GM12892 (cell line): ENCODE measurements at places on chromosomes 5 and 9.

DNA sequence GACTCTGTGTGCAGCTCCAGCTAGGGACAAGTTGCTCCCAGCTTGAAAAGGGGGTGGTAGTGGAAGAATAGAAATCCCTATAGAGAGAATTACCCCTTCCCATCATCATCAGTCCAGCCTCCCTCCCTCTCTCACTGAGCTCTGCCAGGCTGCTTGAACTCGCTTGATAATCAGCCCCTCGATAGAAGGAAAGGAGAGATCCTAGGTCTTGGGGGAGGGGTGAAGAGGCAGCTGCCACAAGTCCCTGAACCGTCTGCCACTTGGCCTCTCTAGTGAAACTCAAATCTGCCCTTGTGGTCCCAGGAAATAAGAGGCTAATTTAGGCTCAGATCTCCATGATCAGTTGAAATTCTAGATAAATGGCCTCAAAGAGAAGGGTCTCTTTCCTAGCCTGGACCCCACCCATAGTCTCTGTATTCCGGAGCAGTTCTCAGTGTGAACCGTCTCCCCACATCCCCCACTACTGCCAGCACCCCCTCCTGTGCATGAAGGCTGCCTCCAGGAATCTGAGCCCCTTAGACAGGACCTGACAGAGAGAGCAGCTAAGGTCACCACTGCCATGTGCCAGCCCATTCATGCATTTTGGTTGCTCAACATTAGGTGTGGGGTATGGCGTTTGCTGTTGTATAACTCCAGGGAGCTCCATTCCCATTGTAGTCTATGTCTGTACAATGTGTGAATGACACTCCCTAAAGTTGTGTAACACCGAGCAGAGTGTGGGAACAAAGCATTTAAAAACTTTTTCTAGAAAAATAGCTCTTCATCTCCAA lies 5.5 kb downstream of the DNAJB5 start:
- no peak for DNase-seq

- DNase-seq, result no peak
Measured at GRCh38 chr5:122107016-122107415, 22.3 kb upstream of the ZNF474 start.

- no peak for DNase-seq
Measured at GRCh38 chr9:13411791-13412190, 132.3 kb upstream of the MPDZ start.

GRCh38 chr5:58048954-58049353 lies 410.9 kb downstream of the PLK2 start:
- DNase-seq, result no peak

GRCh38 chr9:106025453-106025852 lies 331.1 kb downstream of the TMEM38B start:
- no peak for DNase-seq

- no peak for DNase-seq
Measured at GRCh38 chr5:147887026-147887627, 8.6 kb downstream of the SCGB3A2 start.

DNA sequence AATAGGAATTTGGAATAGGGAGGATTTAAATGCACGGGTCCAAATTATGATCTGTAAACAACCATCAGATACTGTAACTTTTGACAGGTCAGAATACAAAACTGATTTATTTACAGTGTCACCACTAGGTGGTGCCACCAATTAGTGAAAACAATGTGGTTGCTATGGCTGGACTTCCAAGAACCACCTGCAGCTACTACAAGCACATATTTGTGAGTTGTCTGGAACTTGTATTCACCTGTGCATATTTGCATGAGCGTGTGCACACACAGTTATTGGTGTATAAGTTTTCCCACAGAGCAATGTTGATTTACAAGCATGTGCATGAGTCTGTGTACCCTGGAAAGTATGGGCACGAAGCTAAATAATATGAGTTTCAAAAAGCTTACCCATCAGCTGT lies 3.0 kb upstream of the HRCT1 start:
- no peak for DNase-seq

DNA sequence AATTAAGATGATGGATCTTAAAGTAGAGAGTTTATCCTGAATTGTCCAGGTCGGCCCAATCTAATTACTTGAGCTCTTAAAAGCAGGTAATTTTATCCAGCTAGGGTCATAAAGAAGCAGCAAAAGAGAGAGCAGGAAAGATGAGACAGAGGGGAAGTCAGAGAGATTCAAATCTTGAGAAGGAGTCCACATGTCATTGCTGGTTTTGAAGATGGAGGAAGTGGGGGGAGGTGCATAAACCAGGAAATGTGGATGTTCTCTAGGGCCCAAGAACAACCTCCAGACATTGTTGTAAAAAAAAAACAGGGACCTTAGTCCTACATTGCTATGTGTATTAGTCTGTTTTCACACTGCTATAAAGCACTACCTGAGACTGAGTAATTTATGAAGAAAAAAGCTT lies 66.4 kb downstream of the SLCO4C1 start:
- DNase-seq, result no peak

- no peak for DNase-seq
Measured at GRCh38 chr5:41649659-41650058, 139.3 kb upstream of the PLCXD3 start.

- peak; percentile 65 for DNase-seq
Measured at GRCh38 chr9:135887585-135888050, 19.7 kb downstream of the CAMSAP1 start.

DNA sequence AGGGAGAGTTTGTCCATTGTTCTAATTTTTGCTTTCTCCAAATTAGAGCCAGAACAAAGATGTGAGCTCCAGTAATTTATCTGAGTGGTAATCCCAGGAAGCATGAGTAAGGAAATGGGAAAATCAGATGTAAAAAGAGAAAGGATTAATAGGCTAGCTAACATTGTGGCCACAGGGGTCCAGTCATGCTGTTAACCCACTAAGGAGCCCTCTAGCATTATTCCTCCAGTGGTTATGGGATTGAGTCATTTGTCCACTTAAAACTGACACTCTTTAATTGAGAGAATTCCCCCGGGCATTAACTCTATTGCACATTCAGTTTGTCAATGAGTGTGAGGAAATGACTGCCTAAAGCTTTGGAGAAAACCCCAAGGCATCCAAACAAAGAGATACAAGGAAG lies 700.3 kb upstream of the TYRP1 start:
- DNase-seq, result no peak

DNA sequence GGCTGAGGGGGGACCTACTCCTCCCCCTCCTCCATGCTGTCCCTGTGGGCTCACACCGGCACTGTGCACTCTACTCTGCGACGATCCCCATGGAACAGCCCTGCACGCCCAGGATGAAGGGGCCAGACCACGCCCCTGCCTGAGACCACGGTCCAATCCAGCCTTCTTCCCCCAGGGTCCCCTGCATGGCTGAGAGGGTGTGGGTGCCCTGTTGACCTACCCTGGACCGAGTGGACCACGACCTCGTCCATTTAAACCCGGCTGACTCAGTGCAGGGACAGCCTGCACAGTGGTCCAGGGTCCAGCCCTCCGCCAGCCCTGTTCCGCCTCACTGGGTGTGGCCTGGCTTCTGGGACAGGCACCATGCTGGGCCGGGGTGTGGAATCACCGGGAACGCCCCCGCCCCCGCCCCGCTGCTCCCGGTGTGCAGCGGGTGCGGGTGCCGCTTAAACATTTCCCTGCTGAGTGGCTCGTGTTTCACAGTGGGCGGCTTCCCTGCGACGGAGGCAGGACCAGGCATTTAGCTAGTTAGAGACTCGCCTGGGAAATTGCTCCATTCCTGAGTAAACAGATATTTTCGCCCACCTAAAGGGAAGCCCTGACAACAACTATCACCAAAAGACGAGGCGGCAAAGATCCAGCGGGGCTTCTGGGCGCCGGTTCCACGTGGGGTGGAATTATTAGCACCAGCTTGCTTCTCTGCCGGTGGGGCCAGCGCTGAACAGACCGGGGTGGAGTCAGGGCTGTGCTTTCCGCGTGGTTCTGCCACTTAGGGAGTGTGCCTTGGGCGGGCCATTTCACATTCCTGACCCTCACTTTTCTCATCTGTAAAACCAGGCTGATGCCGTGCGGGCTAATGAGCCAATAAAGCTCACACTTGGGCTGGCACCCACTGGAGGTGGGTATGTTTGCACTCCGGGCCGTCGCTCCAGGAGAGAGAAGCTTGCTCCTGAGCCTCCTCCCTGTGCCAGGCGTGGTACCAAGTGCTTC lies 22.6 kb downstream of the DBH start:
- no peak for DNase-seq

DNA sequence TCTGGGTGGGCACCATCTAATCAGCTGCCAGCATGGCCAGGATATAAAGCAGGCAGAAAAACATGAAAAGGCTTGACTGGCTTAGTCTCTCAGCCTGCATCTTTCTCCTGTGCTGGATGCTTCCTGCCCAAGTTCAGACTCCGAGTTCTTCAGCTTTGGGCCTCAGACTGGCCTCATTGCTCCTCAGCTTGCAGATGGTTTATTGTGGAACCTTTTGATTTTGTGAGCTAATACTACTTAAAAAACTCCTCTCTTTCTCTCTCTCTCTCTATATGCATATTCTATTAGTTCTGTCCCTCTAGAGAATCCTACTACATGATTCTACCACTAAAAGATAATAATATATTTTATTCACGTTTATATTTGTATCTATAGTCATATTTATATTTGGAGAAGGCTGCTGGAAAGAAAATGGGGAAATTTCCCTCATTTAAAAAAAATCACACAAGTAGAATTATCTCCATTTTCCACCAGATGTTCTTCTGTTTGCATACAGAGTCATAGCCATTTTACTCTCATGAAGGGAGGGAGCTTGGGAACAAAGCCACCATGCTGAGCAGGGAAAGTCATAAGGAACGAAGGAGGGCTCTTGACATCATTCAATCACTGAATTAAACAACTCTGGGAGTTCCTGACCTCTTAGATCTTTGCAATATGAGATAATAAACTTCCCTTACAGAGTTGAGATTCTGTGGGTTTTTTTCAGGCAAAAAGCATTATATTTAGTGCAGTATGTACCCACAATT lies 1137.4 kb upstream of the CDH18 start:
- no peak for DNase-seq

DNA sequence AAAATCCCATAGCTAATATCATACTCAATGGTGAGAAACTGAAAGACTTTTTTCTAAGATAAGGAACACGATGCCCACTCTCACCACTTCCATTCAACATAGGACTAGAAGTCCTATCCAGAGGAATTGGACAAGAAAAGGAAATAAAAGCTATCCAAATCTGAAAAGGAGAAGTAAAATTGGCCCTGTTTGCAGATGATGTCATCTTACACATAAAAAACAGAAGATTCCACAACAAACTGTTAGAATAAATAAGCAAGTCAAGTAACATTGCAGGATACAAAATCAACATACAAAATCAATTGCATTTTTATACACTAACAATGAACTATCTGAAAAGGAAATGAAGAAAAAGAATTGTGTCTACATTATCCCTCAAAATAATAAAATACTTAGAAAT lies 308.0 kb downstream of the MCTP1 start:
- no peak for DNase-seq

GRCh38 chr5:72093217-72093616 lies 14.1 kb upstream of the MAP1B start:
- no peak for DNase-seq

DNA sequence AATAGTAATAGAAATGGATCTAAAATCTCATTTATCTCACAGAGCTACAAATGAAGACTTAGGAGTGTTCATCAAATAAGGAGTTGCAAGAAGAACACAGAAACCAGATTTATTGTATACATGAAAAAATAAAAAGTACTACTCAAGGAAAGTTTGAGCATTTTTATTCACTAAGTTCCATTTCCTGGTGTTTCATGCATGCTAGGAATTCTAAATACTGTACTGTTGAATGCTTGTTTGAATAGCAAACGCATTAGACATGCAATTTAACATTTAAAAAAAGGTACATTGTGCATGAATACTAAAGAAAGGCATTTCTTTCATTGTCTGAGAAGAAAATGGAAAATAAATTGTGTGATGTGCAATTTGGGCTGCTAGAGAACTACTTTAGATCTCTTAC lies 52.1 kb downstream of the C6 start:
- no peak for DNase-seq

DNA sequence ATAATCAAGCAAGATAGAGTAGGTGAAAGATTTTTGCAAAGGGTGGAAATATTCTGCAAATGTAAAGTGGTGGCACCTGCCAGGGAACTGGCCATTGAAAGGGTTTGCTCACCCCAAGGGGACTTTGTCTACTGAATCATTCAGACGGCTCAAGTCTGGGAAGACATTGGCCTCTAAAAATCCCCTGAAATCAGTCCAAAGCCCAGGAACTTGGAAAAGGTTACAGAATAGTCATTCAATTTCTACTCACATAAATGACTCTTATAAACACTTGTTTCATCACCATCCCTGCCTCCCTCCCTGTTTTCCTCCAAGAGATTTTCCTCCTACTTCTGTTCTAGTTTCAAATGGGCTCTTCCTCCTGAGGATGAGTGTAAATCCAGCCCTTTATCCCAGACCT lies 28.5 kb downstream of the ZNF366 start:
- no peak for DNase-seq

DNA sequence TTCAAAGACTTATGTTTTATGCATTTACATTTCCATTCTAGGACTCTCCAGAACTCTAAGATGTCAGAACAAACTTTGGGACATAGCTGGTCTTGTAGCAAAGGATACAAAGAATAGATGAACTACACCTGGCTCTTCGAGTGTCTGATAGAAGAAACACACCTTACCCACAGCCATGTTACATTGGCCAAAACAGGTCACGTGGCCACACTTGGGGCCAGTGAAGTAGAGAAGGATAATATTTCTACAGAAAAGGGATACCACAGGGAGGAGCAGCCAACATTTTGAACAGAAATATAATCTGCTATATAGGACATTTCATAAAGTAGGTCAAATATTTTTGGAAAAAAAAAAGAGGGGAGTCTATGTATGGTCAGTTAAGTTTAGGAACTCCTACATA lies 22.7 kb upstream of the LIFR start:
- no peak for DNase-seq

GRCh38 chr9:36341936-36342577 lies 58.0 kb downstream of the RNF38 start:
- DNase-seq, result no peak

DNA sequence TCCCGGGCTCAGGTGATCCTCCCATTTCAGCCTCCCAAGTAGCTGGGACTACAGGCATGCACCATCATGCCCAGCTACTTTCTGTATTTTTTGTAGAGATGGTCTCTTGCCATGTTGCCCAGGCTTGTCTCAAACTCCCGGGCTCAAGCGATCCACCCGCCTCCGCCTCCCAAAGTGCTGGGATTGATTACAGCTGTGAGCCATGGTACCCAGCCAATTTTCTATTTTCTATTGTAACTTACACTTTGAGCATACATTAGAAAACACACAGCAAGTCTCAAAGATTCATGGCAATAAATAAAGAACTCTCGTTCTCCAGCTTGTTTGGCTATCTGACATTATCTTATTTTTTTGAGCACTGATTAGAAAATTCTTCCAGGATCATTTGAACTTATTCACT lies 228.7 kb downstream of the ADAMTS6 start:
- DNase-seq, result no peak

DNA sequence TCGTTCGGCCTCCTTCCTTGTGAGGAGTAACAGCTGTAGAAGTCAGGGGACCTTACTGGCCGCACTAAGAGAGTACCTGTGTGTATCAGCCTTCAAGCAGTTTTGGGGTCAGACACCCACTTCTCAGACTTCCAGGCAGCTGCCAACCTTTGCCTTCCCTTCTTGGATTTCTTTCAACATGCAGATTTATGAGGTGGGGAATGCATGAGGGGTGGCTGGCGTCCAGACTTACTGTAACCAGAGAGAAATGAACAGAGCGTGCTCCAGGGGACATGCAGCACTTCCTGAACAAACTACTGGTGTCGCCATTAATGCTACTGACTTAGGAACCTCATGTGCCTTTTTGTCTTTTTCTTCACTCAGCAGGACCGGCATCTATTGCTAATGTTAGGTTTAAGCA lies 46.7 kb downstream of the INSYN2B start:
- DNase-seq, result no peak

- no peak for DNase-seq
Measured at GRCh38 chr5:116442931-116443551, 131.6 kb downstream of the SEMA6A start.

- no peak for DNase-seq
Measured at GRCh38 chr5:140340605-140341121, 5.7 kb downstream of the HBEGF start.
